B cell (primary cell): ENCODE measurements at places on chromosomes 6 and 20. TPM values are rescaled to one million over a fixed set of nuclear protein-coding genes. Genes with fewer than 3 reads are reported as not detected.

DNA sequence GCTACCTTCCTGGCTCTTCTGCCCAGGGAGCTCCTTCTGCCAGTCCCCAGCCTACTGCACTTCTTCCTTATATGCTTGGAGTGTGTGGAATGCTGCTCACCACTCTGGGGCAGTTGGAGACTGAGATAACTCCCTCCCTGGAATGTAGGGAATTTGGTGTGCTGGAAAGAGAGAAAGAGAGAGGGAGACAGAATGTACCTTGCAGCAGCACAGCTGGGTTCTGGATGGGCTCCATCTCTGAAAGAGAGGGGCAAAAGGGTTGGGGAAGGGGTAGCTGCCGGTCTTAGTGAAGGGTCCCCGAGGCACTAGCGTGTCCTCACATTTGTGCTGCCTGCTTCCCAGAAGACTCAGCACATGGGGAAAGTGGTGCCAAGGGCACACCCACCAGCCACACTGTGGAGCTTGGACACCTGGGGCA is 40.2 kb upstream of the DDR1 start:
- DNase-seq = no peak

DNA sequence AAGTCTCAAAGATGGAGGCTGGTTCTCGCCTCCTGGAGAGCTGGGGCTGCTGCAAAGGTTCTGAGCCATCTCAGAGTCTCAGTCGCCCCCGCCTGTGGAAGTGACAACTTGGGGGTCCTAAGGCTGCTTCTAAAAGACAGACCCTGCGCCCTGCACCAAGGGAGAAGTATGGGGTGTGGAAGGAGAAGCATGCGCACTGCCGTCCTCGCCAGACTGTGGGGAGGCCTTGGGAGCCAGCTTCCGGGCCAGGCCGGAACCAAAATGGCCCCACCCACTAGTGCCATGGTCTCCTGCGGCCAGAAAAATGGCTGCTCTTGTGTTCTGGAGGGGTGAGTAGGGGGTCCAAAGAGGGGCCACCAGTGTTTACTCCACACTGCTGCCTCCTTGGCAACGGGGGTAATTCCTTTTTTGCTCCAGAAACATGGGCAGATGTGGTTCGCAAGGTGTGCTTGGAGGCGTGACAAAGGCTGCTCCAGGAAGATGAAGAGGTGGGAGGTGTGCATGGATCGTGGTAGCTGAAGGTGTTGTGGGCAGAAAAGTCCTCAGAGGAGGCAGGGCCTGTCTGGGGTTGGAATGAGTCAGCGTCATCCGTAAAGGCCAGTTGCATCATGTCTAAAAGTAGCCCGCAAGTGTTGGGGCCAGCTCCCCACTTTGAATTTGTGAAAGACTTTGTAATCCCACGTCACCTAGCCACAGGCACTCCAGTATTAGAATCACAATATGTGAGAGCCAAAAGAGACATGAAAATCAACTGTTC is 329.8 kb upstream of the SOX4 start:
- no peak for DNase-seq

DNA sequence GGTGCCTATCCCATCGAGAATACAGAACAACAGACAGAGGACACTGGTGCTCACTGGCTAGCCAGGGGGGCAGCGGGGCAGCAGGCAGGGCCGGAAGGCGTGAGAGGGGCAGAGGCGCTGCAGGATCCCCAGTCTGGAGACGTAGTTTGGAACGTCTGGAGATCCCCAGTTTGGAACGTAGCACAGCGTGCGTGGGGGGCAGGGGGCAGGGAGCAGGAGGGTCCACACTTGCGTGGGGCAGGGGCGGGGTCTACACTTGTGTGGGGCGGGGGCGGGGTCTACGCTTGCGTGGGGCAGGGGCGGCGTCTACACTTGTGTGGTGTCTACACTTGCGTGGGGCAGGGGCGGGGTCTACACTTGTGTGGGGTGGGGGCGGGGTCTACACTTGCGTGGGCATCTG is 107.2 kb downstream of the DACT2 start:
- no peak for DNase-seq

GRCh38 chr6:20366082-20366830 is 35.4 kb upstream of the E2F3 start:
- DNase-seq = peak; percentile 13

GSTA3 gene
- total RNA-seq = not detected in 2 replicates

DNA sequence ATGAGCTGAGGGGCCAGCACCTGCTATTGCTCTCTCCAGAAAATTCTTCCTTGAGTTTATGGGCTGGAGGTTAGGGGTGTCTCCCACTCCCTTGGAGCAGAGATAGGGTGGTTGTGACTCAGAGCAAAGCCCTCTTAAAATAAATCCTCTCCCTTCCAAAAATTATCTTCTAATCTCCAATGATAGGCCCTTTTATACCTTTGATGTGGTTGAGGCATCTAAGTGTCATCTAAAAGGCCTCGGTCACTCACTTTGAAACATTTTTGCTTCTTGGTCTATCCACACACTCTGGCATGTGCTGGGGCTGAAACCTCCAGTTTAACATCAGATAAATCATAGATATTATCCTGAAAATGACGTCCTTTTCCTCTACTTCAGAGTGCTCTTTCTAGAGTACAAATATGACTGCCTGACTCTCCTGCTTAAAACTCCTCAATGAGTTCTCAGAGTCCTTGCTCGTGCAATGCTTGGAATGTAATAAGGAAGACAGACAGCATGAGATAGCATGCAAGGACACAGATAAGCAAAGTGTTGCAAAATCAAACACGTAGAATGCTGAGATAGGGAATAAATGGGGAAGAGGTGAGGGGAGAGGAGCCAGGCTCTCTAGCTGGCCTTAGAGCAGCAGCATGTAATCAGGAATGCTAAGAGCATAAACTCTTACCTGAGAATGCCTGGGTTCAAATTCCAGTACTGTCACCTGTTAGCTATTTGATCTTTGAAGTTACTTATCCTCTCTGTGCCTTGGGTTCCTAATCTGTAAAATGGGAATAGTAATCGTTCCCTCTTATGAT is 374.1 kb upstream of the CITED2 start:
- DNase-seq = no peak

GRCh38 chr6:85408039-85408438 is 41.8 kb upstream of the NT5E start:
- no peak for DNase-seq

FRMD1 gene
- total RNA-seq = not detected in 2 replicates

DNA sequence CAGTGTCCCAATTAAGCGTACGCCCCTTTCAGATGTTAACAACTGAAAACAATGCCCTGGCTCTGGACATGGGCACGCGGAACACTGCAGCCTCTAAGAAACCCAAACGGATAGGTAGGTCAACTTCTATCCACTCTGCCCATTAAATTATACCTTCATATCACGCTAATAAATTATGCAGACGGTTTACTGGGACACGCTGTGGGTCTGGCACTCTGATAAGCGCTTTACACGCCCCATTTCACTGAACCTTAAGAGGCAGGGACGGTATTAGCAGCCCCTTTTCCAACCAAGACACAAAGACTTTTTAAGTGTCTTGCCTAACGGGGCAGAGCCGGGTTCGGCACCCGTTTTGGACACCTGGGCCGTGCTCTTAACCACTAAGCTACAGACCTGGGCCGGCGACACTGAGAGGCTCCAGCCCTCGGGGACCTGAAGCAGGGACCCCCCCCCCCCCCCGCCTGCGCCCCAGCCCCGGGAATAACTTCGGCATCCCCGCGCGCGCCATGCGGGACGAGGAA is 744 bp downstream of the STAU1 start:
- DNase-seq = peak; percentile 49

ULBP3 gene
- total RNA-seq = 0.61 and 0.69 TPM in 2 replicates

DNA sequence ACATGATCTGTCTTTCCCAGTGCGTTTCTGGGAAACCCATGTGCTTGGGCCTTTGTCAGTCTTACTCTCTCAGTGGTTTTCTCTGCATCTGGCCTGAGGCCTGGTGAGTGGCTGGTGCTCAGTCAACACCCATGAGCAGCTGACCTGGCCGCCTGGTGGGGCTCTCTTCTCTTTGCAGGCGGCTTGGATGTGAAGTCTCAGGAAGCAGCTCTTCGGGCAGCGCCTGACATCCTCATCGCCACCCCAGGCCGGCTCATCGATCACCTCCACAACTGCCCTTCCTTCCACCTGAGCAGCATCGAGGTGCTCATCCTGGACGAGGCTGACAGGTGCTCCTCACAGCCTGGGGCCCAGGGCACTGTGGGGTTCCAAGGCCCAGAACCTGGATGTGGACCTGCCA is 10.8 kb downstream of the DDX27 start:
- no peak for DNase-seq

- DNase-seq = no peak
Observed at GRCh38 chr20:23121751-23122320, 35.7 kb upstream of the CD93 start.

- peak; percentile 36 for DNase-seq
Observed at GRCh38 chr20:38685853-38686473, 38.3 kb upstream of the SLC32A1 start.

ETV7 gene
- total RNA-seq = 0.46 and 0.96 TPM in 2 replicates

DNA sequence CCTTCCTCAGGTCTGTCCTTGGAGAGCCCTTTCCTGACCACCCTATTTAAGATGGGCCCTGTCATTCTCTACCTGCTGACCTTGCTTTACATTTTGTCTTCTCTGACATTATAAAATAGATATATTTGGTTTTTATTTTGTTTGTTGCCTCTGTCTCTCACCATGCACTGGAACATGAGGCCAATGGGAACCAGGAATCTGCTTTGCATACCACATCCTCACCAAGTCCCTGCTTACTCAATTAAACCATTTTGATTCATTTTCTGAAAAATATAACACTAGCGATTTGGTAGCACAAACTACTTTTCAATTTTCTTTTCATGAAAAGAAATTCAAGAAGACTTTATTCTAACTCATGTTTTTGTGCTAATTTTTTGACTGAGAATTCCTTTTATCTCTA is 32.8 kb upstream of the POPDC3 start:
- DNase-seq = no peak

GRCh38 chr6:163490826-163491577 is 76.5 kb downstream of the QKI start:
- no peak for DNase-seq

MDFI gene
- not detected in 2 replicates for total RNA-seq

GRCh38 chr6:149012040-149012545 is 265.3 kb downstream of the UST start:
- DNase-seq = no peak

DHX16 gene
- 51.1 and 58.3 TPM in 2 replicates for total RNA-seq

DNA sequence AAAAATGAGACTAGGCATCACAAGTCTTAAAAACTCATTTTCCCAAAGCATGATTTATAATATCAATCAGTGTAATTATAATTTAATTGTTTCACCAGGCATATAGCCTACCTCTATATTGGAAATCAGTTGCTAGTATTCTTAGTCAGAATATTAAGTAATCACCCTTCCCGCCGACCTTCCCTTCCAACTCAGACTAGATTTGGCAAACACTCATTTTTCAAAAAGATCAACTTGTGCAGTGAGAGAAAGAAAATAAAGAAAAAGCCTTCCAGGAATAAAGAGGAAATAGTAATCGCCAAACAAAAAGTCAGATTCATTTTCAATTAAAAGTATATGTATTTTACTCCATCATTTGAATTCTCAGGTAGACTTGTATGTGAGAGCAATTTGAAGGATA is 1.9 kb upstream of the BMP5 start:
- DNase-seq = no peak

- DNase-seq = no peak
Observed at GRCh38 chr6:151239603-151240035, at the start of gene AKAP12. AKAP12 (plus strand) TSS chr6:151239967; CDS start chr6:151240563, 596 bp downstream.

- DNase-seq = peak; percentile 39
Observed at GRCh38 chr6:49531774-49532569, 18.5 kb upstream of the C6orf141 start.

DNA sequence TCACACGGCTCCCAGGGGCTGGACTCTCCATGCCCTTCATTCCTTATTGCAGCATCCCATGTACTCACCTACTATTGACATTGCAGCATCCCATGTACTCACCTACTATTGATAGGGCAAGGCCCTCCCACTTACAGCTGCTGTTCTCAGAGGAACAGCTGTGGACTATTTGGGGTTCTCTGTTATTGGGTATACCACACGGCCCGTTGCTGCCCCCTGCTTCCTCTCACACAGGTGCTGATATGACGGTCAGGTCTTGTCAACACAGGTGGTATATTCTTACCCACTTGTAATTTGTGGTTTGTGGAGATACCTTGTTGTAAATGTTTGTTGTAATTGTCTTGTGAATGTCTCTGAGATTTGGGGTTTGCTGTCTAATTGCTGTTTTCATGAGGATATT is 18.8 kb downstream of the ALDH5A1 start:
- DNase-seq = no peak

DNA sequence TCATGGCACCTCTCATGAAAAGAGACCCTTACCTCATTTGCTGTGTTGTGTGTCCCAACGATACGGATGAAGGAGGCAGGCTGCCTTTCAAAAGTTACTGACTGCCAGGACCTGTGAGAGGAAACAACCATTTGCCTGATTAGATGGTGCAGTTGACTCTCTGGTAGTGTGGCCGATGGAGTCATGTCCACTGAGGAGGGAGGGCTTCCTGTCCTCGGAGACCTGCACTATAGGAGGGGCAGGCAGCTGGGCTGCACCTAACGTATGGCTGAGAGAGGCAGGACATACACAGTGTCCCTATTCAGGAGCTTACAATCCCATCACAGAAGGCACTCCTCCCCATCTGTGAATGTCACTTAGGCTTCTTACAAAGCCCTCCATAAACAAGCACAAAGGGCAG is 373.0 kb downstream of the ZFAND3 start:
- no peak for DNase-seq

MACROD2 gene
- total RNA-seq = 5.3 TPM in 2 replicates

ECHDC1 gene
- total RNA-seq = 60.0 and 60.5 TPM in 2 replicates

- no peak for DNase-seq
Observed at GRCh38 chr6:30951907-30952469, 11.2 kb downstream of the MUCL3 start.

- DNase-seq = no peak
Observed at GRCh38 chr6:3943331-3943765, 94.2 kb downstream of the FAM50B start.

FABP7 gene
- total RNA-seq = not detected in 2 replicates

DNA sequence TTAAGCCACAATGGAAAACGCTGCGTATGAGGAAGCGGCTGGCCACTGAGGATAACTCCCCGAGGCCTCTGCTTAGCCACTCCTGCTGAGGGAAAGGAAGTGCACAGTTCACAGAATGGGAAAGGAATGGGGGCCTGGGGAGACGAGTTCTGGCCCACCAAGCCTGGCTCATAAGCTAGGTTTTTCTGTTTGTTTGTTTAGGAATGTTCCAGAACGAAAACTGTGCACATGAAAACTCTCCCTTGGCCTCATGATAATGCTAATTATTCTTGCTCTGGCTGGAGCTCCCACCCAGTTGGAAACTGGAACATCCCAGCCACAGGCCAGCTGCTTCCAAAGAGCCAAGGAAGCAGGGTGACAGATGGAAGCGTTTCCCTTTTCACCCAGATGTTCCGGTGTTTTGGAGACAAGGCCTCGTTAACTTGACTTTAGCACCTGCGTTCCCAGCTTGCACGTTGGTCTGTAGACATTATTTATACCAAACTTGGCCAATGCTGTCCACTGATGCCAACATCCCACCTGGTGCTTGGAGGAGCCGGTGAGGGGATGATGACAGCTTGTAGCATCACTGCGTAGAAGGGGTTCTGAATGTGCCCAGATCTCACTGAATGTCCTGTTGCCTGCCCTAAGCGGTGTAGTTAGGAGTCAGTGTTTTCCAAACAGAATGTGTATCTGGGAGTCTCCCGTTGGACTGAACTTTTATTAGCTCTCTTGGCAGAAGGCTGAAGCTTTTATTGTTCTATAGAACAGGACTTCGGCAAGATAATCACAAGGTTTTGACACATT is 34.5 kb downstream of the APCDD1L start:
- no peak for DNase-seq

- DNase-seq = no peak
Observed at GRCh38 chr20:58659841-58660240, 8.8 kb downstream of the STX16 start.
